ENCODE measurements at places on chromosomes 6 and 20.

- no peak for DNase-seq
Measured at GRCh38 chr6:31513456-31514165, 15.2 kb upstream of the MCCD1 start.

GRCh38 chr6:131861381-131861780, 53.6 kb downstream of the ENPP1 start:
- DNase-seq = no peak

DNA sequence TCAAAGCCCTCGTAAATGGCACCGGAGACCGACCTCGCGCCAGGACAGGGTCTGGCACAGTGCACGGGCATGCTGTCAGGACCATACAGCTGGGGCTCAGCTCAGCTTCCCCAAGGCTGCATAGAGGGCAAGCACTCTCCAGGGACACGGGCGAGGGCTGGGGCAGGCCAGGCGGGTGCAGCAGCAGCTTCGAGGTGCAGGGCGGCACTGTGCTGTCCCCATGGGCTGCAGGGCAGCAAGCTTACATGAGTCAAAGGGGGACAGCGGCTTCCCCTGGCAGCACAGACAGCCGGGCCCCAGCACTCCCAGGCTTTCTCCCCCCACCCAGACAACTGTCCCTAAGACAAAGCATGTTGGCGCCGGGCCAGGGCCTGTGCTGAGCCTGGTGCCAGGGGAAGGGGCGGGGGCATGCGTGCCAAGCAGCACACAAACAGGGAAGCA, 25.7 kb downstream of the PSMG4 start:
- no peak for DNase-seq

- DNase-seq = no peak
Measured at GRCh38 chr20:43915211-43916072, 790 bp downstream of the TOX2 start.

DNA sequence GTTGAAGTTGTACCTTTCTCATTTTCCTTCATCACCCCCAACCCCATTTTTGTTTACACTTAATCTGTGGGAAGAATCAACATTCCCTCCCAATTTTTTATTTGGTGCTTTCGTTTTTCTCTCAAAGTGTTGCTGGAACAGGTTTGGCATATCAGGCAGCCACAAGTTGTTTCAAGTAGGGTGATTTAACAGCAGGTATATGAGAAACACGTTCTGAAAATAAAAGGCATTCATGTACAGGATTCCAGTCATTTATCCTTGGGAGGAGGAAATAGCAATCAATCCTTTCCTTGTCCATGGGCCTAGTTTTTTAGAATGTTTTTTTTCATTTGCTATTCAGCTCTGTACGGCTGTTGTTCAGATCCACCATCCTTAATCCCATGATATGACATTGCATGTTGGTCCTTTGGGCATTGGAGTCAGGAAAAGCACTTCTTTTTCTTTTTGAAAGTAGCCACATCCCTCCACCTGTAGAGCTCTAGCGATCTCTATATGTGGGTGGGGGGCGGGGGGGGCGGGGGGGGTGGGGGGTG, 120.2 kb downstream of the JARID2 start:
- DNase-seq = no peak

DNA sequence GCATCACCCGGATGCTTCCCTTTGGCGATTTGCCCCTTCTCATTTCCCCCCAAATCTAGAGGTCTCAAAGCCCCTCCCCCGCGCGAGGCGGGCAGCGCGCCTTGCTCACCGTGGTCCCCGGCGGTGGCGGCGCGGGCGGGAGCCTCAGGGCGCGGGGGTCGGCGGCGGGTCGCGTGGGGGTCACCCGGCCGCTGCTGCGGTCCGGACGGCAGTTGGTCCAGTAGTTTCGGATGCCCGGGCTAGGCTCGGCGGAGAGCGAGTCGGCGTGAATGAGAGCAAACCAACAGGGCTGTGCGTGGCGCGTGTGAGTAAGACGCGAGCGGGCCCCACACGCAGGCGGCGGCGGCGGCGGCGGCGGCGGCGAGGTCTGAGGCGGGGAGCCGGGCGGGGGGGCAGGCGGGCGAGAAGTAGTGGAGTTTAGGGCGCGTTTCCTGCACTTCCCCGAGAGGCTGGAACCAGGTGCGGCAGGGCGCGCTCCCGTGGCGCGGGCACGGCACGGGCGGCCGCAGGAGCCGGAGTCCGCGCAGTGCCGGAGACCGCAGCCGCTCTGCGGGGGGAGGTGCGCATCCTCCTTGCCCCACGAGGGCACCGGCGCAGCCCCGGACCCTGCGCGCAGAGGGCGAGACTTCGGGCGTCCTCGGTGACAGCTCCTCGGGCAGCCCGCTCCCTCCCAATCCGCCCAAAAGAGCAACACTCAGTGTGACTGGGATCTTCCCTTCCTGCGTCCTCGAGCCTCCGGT, 567 bp downstream of the HS3ST5 start:
- DNase-seq = no peak

- no peak for DNase-seq
Measured at GRCh38 chr20:16732506-16733152, 2.8 kb downstream of the SNRPB2 start.

- DNase-seq = no peak
Measured at GRCh38 chr6:169654598-169655391, 47.0 kb downstream of the WDR27 start.

DNA sequence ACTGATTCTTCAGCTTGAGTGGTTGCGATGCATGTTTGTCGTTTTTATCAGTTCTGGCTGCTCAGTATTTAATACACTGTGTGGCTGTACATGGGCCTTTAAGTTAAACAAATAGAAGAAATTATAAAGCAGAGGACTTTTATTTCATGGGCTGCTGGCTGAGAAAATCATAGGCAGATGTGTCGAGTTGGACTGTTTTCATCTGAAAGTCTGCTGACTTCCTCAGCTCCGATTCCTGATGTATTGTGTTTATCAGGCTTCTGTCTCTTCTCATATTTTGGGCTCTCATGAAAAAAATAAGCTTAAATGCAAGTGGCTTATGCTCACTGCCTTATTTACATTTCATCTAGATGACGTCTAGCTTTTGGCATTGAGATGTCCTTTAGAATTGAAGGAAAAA, 129.5 kb upstream of the GGTLC1 start:
- DNase-seq = no peak

GRCh38 chr6:166031275-166031674, 136.4 kb downstream of the TBXT start:
- no peak for DNase-seq

GRCh38 chr6:46788791-46789190, 4.4 kb upstream of the MEP1A start:
- DNase-seq = no peak

DNA sequence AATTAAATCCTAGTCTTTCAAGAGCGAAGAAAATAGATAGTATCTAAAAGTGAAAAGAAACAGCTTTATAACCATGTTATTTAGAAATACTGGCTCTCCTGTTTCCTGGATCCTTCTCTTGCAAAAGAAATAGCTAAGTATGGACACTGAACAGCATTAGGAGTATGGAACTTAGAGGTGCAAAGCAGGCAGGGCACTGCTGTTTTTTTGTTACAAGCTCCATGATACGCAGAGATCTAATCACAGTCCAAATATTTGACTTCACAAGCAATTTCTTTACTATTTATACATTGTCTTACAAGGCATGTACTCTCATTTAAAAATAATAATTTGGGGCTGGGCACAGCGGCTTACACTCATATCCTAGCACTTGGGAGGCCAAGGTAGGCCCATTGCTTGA, 7.6 kb downstream of the TRPC4AP start:
- DNase-seq = no peak

GRCh38 chr6:167501831-167502385, 177.0 kb downstream of the TTLL2 start:
- DNase-seq = no peak

DNA sequence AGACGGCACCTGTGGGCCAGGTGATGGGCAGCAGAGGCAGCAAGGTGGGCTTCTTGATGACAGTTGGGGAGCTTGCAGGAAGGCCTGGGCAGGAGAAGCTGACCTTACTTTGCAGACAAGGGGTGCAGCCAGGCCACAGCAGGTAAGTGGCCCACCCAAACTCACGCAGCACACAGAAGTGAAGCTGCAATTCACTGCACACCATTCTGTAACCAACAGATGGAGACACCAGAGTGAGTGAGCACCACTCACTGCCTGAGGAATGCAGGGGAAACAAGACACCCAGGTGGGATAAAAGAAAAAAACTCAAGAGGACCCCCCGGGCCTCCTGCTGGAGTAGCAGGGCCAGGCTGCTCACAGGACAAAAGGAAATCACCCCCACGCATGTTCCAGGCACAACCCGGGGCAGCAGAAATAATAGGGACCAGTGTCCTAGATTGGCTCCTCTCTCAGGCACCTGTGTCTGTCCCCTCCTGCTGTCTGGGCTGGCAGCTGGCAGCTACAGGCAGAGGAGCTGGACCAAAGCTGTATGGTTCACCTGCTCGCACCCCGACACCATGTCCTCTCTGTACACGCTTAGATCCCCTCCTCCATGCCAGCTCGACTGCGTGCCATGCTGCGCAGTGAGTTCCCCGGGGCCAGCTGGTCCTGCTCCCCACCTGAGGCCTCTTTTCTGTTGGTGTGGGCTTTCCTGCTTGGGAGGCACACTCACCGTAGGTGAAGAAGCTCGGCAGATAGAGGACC, 4.9 kb downstream of the MTCH1 start:
- no peak for DNase-seq

DNA sequence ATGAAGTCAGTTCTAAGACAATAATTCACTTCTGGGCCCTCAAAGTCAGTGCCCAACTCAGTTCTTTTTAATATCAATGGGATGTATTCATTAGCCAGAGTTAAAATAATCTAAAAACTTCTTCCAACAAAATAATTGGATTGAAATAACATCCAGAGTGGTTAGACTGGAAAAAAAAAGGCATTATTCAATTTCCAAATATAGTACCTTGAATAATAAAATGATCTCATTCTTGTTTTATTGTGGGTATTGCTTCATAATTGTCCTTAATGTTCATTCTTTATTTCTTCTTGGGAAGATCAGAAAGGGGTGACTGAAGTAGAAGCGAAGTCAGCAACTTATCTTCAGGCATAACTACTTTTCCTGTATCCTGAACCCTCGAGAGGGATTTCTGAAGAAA, 85.1 kb upstream of the JARID2 start:
- DNase-seq = no peak

- DNase-seq = no peak
Measured at GRCh38 chr6:41599015-41599851, 39.0 kb upstream of the MDFI start.

DNA sequence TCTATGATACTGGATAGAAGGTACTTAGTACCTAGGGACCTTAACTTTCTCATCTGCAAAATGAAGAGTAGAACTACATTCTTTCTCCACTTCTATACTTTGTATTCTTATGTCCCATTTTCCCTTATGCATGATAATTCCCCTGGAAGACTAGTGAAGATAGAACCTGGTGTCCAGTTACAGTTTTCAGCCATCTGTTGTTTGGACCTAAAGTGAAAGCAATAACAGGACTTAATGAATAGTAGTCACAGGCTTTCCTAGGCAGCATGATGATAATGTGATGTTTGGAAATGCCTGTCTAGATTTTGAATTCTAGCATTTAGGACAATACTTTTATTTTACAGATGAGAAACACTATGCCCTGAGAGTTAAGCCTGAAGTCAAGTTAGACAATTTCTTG, 153.8 kb downstream of the RIMS1 start:
- DNase-seq = no peak

GRCh38 chr6:2215342-2215741, 30.1 kb downstream of the GMDS start:
- DNase-seq = no peak

DNA sequence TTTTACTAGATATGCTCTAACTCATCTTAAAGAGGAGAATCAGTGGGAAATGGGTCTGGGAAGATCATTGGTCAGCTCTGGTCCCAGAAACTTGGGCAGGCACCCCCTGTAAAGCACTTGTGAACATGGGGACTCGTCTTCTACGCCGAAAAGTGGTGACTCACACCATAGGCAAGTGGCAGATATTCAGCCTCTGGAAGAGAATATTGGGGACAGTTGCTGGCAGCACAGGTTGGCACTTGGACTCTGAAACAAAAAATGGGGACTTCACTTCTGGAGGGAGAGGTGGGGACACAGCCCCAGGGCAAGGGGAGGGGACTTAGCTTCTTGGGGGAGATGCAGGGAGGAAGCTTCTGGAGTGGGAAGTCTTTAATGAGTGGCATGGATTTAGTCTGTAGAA, 11.9 kb upstream of the ZNF343 start:
- no peak for DNase-seq

DNA sequence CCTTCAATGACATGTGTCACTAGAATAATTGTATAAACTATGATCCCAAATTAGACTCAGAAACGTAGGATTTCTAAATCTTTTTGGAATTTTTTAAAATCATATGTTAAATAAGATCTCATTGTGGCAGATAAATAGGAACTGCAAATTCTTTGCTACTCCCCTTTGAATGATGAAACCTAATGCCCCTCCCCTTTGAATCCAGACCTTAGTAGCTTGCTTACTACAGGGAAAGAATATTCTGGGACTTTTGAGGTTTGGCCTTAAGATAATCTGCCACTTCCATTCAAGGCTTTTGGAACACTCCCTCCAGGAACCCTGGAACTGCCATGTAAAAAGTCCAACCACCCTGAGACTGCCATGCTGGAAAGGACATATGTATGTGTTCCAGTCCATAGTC, 7.1 kb downstream of the TDP2 start:
- no peak for DNase-seq

GRCh38 chr6:149846321-149846720, 17.8 kb downstream of the LRP11 start:
- peak; percentile 71 for DNase-seq

DNA sequence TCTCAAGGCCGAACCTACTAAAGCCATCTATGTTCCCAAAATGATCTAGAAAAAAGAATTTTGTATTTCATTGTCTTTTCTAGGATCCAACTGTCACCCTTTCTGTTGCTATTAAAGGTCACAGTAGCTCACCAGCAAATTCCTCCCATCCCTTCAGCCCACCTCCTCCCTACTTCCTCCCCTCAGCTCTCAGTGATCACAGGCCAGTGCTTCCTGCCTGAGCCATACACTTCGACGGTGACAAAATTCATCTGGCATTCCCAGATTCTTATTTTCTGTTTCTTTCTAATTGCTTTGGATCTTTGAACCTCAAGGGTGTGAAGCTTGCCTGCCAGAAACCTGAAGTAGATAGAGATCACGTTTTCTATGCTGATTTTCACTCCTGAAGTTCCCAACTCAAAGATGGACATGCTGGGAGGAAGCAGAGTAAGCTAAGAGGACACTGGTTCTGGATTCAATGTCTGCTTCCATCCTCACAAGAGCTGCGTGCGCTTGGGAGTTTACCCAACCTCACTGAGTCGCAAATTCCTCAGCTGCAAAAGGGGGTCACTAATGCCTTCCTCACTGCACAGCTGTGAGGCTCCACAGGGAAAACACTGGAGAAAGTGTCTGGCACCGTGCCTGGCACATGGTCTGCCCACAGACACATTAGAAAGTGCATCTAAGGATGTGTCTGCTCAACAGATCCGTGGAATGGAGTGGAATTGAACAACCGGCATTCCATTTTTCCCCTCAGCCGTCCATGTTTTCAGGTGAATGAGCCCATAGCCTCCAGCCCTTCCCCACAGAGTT, 34.5 kb downstream of the MDGA1 start:
- DNase-seq = no peak

Data from SHP77 (cell line).